ENCODE measurements at places on chromosomes 7 and 10.

GRCh38 chr7:106862317-106863089 lies 2.6 kb upstream of the PIK3CG start:
- DNase-seq = no peak

DNA sequence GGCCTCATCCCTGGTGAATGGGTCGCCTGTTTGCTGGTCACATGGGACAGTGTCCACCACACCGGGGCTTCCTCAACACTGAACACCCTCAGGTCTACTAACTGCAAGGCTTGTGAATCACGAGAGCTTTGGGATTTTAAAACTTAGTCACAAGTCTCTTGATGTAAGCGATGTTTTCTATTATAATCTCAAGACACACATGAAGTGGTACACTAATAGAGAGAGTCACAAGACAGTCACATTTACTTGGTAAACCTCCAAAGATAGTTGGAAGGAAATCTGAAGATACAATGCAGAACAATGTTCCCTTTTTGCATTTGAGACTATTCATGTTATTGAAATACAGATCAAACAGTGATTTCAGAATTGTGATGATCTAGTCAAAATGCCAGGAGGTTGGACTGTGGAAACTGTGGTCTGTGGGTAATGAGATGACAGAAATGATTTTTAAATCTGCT lies 233.1 kb upstream of the KLF6 start:
- no peak for DNase-seq

- no peak for DNase-seq
Measured at GRCh38 chr10:1211844-1212570, 155.8 kb downstream of the WDR37 start.

- DNase-seq = no peak
Measured at GRCh38 chr7:106836816-106837215, 28.3 kb upstream of the PIK3CG start.

GRCh38 chr7:46494028-46494427 lies 573.0 kb upstream of the IGFBP3 start:
- DNase-seq = no peak

DNA sequence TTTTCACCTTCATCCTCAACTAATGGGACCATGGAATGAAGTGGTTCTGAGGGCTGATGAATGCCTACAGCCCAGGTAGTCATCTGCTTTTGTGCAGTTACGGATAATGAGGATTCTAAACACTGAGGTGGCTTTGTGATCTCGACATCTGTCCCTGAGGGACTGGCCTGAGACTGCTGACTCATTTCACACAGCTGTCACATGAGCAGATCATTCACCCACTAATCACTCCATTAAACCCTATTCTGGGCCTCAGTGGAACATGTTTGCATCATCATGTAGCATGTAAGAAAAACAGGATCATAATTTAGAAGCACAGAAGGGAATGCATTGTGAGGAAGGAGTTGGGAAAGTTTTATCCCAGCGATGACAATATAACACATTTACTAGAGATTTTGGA lies 79.4 kb upstream of the FEZF1 start:
- DNase-seq = no peak

GRCh38 chr7:4713183-4713784 lies 31.2 kb downstream of the FOXK1 start:
- peak; percentile 51 for DNase-seq

DNA sequence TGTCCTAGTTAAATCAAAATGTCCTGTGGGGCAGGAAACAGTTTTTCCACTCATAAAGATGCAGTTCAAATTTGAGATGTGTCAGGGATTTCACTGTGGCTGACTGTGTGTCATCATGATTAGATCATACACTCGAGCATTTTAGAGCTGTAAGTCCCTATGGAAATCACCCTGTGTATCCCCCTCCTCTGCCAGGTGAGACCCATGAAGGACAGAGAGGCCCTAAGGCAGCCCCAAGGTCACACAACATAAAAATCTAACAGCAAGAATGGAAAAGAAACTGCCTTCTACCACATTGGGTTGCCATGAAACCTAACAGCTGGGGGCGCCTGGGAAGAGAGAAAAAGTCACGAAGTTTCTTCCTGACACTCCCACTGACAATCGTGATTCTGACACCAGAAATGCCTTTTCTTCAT lies 135.8 kb downstream of the KCNMA1 start:
- no peak for DNase-seq

- no peak for DNase-seq
Measured at GRCh38 chr7:155009570-155010157, 6.7 kb upstream of the PAXIP1 start.

DNA sequence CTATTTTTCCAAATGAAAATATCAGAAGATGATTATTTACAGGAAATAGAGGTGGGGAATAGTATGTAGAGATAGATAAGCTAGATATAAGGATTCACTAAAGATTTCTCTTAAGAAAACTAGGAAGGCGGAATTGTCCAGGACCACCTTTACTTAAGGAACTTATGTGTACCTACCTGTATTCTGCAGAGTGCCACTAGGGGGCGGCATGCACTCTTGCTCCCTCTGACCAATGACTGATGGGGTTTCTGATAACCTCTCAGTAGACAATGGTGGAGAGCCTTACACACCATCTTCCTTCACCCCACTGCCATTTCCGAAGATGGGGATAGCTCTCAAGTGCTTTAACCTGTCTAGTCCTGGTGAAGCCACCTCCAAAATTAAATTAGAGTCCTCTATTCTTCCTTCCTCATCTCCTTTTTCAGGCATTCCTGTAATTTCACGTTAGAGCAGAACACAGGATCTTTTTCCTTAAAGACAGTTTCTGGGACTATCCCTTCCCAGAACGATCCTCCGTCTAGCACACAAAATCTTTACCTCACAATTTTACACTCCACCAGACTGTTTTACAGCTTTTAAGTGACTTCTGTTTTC lies 453.1 kb downstream of the SORCS1 start:
- DNase-seq = peak; percentile 32

DNA sequence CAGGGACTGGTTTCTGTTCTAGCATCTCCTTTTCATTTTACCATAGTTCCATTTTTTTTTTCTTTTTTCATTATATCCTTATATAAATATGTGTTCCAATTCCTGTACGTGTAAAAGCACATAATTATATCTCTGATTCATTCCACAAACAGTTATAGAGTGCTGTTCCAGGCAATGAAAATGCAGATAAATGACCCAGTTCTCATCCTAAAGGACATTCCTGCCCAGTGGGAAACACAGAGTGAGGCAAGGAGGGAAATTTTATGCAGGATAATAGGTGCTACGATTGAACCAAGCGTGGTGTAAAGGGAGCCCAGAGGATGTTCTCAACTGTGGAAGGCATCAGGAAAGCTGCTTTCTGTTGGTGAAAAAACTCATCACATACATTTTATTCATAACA lies 408.1 kb downstream of the GATA3 start:
- DNase-seq = no peak

GRCh38 chr7:66617295-66617694 lies 11.4 kb upstream of the KCTD7 start:
- no peak for DNase-seq

DNA sequence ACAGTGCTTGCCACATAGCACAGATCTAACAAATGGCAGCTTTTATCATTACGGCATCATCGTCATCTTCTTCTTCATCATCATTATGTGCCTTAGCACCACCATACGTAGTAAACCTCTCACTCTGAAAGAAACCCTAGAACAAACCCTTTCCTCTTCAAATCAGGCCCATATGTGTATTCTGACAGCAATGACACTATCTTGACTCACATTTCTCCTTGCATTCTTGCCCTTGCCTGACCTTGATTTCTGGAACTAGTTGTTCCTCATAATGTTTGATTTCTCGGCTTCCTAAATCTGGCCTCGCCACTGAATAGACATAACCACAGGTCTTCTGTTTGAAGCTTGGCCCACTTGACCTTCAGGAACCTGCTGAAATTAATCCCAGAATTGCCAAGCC lies 115.3 kb downstream of the DGKI start:
- DNase-seq = no peak

DNA sequence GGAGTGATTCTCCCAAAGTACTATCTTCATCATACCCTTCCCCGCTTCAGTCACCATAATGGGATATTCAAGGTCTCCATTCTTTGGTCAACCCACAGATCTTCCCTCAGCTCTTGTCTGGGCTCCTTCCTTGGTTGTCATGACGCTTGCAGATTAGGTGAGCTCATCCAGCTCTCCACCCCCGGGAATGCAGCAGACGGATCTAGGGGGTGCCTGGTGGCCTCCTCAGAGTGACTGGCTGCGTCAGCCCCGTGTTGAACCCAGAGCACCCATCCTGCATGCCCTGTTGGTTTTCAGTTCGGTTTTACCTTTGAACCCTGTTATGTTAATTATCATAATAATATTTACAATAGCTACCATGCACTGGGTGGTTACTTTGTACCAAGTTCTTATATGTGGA lies 6.4 kb downstream of the NEURL1 start:
- DNase-seq = no peak

Measured in tibial nerve (tissue), 4 donors.